ENCODE measurements at places on chromosomes 3 and 15.

GRCh38 chr3:36317915-36318314 lies 62.4 kb upstream of the STAC start:
- DNase-seq = no peak

GRCh38 chr3:16849795-16850194 lies 35.0 kb upstream of the PLCL2 start:
- DNase-seq = no peak

GRCh38 chr15:60476713-60477112 lies 2.2 kb downstream of the ICE2 start:
- no peak for DNase-seq

GRCh38 chr3:141000027-141000663 lies 51.0 kb upstream of the SPSB4 start:
- no peak for DNase-seq

- DNase-seq = no peak
Observed at GRCh38 chr3:39434574-39434973, 28.1 kb downstream of the RPSA start.

GRCh38 chr15:63186065-63186464 lies 3.3 kb upstream of the RAB8B start:
- no peak for DNase-seq

DNA sequence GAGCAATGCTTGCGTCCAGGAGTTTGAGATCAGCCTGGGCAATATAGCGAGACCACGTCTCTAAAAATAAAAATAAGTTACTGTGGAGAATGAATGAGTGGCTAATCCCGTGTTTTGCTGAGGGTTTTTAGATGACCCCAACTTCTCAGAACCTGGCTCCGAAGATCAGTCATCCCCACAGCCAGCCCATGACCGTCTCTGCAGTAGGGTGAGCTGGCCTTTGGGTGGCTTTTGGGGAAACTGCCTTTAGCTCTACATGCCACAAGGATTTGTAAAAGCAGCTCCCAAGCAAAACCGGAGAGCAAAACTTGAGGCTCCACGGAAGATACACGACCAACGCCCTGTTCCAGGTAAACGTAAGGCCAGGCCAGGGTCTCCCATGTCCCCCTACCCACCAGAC lies 39.2 kb upstream of the TFRC start:
- DNase-seq = no peak

GRCh38 chr15:31179693-31180092 lies 78.2 kb upstream of the TRPM1 start:
- DNase-seq = no peak

DNA sequence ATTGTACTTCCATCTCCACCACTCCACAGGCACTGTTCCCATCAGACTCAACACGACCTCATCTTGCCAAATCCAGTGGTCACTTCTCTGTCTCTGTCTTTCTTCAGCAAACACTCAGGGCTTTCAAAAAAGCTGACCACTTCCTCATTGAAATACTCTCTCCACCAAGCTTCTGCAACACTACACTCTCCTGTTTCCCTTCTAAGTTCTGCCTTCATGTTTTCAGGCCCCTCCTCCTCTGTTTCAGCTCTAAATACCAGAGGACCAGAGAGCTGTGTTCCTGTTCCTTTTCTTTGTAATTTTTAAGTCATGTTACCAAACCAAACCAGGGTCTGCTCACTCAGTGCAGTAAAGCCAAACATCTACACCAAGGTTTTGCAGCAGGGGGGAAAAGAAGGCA lies 33.8 kb upstream of the ACP3 start:
- no peak for DNase-seq

- no peak for DNase-seq
Observed at GRCh38 chr3:9947025-9947995, 4.9 kb downstream of the PRRT3 start.

DNA sequence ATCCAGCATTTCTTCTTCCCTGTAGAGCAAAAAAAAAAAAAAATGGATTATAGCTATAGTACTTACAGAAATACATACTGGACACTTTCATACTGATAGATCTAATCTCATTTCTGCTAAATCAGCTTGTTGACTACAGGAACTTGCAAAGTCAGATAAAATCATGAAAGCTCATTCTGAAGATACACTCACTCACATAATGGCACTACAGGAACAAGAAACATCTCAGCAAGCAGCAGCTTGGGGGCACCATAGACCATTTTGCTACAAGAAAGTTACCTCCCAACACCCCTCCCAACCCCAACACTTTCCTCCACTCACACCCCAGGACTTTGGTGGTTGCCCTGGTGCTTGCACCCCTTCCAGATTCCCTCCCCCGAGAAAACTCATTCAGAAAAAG lies 4.6 kb downstream of the MYH15 start:
- DNase-seq = no peak

GRCh38 chr3:64188810-64189560 lies 36.3 kb downstream of the PRICKLE2 start:
- DNase-seq = no peak

- DNase-seq = no peak
Observed at GRCh38 chr3:196203846-196204245, 7.4 kb downstream of the ZDHHC19 start.

- no peak for DNase-seq
Observed at GRCh38 chr15:33124279-33124678, 70.2 kb downstream of the FMN1 start.

DNA sequence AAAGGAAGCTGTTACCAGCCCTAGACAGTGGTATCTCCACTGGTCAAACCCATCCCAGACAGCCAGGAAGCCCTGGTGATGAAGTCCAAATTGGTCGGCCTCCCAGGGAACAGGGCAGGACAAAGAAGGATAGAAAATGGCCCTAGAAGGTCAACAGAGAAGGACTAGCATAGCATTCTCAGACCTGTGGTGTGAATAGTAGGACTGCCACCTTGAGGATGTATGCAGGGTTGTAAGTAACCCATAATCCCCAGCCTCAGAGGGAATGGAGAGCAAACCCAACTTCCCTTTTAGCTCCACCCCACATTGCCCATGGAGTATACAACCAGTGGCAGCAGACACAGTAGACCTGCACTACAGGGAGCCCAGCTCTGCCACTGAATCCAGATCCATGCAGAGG lies 68.6 kb upstream of the EIF1B start:
- DNase-seq = no peak

- no peak for DNase-seq
Observed at GRCh38 chr3:57061556-57061955, 1.1 kb downstream of the SPATA12 start.

DNA sequence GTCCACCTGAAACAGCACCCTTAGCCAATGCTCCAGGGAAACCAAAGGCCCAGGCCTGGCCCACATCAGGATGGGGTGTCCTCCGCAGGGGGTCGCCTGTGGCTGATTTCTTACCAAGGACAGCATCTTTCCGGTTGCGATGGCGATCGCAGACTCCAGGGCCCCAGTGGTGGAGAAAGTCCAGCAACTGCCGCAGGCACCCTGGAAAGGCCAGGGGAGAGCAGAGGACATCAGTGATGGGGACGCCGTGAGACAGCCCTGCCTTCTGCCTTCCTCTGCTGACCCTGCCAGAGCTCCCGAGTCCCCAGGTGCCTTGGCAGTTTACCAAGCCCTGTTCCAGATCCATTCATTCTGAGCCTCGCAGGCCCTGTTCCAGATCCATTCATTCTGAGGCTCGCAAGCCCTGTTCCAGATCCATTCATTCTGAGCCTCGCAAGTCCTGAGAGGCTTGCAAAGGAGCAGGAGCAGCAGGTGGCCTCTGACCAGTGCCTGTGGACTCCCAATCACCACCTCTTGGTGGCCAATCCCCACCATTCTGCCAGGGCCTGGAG lies 12.5 kb downstream of the CTSH start:
- DNase-seq = no peak
